Midbrain (tissue), 1 donor: ENCODE measurements at places on chromosomes 16 and 17.

- DNase-seq = no peak
These were observed 3.4 kb downstream of the ALDOA start for GRCh38 chr16:30068750-30069610.

DNA sequence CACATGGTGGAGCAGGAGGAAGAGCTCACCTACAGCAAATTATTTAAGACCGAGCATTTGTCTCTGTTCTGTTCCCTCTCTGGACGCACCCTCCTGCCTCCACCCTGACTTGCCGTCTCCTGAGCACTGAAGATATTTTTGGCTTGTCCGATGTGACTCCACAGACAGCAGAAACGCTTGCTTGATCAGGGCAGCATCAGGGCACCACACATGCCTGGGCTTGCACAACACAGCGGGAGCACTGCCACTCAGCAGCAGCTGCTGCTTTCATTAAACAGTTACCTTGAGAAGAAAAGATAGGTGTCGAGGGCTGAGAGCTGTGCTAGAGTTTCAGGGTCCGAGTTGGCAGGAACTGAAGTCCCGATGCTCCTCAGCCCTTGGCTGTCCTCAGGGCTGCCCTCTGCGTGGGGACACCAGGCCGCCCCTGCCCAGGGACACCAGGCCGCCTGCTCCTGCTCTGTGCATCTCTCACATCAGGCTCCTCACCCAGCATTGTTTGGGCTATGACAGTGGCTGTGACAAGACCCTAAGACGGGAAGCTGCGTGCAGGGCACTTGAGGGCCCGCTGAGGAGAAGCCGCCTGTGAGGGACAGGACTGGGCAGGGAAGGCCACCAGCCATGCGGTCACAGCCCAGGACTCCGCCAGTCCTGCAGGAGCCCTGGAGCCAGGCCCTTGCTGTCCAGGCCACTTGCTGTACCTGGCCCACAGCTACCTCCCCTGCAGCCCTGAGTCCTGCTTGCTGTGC lies 21.3 kb upstream of the CDH15 start:
- DNase-seq = no peak

GRCh38 chr16:53417011-53417410 lies 17.3 kb upstream of the RBL2 start:
- no peak for DNase-seq

DNA sequence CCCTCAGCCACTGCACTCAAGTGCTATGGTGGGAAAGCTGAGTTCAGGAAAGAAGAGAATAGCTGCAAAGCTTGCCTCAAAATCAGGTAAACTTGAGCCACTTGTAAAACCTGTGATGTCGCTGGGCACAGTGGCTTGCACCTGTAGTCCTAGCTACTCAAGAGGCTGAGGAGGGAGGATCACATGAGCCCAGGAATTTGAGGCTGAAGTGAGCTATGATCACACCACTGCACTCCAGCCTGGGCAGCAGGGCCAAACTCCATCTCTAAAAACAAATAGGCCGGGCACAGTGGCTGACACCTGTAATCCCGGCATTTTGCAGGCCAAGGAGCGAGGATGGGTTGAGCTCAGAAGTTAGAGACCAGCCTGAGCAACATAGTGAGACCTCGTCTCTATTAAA lies 26.4 kb upstream of the SMURF2 start:
- DNase-seq = no peak

DNA sequence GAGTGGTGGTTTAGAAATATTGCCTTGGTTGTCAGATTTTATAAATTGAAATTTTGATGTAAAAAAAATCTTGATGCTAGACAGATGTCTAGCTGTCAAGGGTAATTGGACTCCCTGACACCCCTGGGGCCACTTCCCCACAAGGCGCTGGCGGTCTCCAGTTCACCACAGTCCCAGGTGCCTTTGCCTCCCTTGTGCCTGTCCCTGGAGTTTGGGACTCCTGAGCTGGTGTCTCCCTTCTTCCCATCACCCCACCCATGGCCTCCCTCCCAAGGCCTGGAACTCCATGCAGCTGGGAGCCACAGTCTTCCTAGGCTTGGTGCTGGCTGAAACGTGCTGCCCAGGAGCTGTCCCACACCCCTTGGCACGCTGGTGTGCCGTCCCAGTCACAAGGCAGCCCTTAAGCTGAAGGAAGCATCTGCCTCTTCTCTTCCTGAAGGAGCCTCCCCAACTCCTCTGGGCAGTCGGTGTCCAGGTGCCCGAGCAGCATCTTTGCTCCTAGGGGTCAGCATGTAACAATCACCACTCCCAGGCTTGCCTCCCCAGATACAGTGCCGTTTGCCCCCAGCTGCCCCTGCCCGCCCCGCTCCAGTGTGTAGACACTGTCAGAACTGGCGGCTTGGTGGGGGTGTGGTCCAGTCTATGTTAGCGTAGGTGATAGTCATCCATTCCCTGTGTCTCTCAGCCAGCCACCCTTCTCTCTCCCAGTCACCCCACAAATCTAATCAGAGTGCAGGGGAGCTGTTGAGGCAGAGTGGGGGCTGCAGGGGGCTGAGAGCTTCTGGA lies 26.2 kb downstream of the POLR3E start:
- no peak for DNase-seq

DNA sequence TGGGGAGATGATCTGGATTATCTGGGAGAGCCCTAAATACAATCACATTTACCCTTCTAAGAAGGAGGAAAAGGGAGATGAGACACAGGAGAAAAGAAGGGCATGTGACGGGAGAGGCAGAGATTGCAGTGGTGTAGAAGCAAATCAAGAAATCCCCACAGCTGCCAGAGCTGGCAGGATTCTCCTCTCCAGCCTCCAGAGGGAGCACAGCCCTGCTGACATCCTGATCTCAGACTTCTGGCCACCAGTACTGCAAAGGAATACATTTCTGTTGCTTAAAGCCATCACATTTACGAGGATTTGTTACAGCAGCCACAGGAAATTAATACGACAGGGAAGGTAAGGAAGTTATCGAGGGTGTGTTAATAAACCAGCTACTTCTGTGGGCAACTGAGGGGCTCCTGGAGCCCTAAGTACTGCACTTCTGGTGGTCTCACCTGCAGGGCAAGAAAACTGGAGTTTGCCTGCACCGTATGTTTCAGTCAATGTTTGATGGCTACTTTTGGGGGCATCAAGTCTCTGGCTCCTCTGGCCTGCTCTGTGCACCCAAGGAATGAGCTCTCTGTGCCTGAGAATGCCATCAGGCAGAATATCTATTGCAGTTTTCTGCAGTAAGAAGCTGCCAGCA lies 22.9 kb upstream of the CDH13 start:
- peak; percentile 67 for DNase-seq

- DNase-seq = no peak
These were observed 1.9 kb upstream of the CCDC102A start for GRCh38 chr16:57538235-57538721.

DNA sequence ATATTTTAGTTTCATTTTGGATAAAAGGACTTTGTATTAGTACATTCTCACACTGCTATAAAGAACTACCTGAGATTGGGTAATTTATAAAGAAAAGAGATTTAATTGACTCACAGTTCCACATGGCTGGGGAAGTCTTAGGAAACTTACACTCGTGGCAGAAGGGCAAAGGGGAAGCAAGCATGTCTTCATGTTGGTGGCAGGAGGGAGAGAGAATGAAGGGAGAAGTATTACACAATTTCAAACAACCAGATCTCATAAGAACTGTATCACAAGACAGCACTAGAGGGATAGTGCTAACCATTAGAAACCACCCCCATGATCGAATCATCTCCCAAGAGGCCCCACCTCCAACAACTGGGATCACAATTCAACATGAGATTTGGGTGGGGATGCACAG lies 142.9 kb downstream of the USP31 start:
- no peak for DNase-seq

DNA sequence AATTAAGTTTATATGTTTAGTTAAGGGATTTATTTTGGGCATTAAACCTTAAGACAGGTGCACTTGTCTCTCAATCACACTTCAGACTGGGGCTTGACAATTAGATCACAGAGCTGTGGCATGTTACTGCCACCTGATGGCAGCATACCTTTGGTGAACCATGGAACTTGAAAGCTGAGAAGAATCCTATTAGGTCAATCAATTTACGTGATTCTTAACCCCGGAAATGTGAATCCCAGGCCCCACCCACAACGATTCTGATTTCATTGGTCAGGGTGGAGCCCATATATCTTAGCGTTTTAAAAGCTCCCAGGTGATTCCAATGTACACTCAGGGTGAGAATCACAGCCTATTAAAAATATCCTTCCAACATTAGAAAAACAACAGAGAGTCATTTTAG lies 91.0 kb downstream of the GSG1L start:
- DNase-seq = no peak

DNA sequence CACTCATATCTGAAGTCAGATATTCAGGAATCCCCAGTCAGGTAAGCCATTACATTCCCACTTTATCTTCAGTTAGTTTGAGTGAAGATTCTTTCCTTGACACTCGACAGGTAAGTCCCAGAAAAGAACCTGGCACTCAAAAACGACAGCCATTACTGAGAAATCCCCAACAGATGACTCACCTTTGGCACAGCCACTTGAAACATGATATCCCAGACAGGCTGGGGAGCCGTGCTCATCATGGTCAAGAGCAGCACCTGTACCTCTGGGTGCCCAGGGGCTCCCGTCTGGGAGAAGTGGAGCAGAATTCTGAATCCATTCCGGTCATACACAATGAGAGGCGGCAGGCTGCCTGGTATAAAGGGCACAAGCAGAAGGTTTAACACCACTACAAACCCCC lies 16.8 kb upstream of the COG7 start:
- no peak for DNase-seq

GRCh38 chr17:27778183-27778582 lies 22.1 kb downstream of the NOS2 start:
- no peak for DNase-seq
